ENCODE measurements at places on chromosomes 7 and 10.

GRCh38 chr7:10618953-10619352 is 354.7 kb upstream of the PHF14 start:
- no peak for DNase-seq

DNA sequence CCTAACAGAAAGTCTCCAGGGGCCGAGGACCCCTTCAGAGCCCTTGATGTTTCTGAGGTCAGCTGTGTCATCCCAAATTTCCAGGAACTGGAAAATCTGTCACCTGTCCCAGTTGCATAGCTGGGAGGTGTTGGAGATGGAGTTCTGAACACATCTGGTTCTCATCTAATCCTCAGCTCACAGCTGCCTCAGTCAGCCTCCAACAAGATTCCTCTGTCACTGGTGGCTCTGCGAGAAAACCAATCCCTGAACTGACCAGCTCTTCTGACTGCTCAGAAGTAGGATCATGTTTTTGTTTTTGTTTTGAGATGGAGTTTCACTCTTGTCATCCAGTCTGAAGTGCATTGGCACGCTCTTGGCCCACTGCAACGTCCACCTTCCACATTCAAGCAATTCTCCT is 37.6 kb upstream of the MYL10 start:
- no peak for DNase-seq

GRCh38 chr10:122490786-122491680 is 29.7 kb downstream of the HTRA1 start:
- no peak for DNase-seq

- no peak for DNase-seq
Observed at GRCh38 chr7:81140252-81140651, 221.4 kb upstream of the SEMA3C start.

DNA sequence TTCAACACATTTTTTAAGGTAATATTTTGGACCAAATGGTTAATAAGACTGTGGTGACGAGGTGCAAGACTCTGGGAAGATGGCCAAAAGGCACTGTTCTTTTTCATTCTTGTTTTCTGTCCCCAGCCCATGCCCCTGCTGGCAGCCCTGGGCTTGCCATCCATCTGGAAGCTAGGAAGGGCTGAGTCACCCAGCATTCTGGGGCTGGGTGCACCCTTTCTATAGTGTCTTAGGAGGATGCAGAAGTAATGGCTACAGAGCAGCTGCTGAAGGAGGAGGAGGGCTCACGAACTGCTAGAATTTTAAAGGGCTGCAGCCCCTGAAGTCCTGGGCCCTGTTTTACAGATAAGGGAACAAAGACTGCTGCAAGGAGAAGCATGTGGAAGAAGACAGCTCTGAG is 42.8 kb upstream of the ZNF32 start:
- DNase-seq = no peak

- DNase-seq = peak; percentile 82
Observed at GRCh38 chr7:116525913-116526861, 1.4 kb downstream of the CAV1 start.

DNA sequence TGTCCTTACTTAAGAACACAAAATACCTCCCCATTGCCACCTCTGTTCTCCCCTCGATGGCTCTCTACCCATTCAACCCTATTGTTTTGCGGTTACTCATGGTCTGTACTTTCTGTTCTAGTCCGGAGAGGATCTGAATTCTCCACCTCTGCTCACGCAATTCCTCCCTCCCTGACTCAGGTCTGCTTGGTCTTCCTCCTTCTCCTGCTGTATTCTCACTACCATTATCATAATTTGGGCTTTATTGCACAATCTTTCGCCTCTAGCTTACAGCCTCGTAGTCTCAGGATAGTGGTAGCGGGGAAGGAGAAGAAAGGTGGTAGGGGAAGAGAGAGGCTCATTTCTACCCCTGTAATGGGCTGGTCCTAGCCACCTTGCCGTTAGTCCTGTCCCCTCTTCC is 35.4 kb upstream of the FAM180A start:
- DNase-seq = no peak

- DNase-seq = no peak
Observed at GRCh38 chr7:7434329-7434728, 101.3 kb downstream of the COL28A1 start.

- no peak for DNase-seq
Observed at GRCh38 chr10:10545771-10546170, 471.9 kb upstream of the CELF2 start.

GRCh38 chr7:105841866-105842265 is 34.5 kb downstream of the ATXN7L1 start:
- no peak for DNase-seq

- DNase-seq = no peak
Observed at GRCh38 chr10:108404155-108404554, 1239.6 kb upstream of the SORCS1 start.

DNA sequence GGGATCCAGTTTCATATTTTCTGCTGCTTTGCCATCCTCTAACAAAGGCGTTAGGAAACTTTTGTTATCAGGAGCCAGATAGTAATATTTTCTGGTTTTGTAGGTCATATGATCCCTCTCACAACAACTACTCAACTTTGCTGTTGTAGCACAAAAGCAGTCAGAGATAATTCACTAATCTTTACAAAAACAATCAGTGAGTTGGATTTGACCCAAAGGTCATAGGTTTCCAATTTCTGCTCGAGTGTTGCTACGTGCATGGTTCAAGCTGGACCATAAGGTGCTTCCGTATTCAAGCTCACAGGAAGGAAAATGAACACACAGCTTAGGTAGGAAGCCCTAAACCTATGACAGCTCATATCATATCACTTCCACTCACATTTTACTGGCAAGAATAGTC is 92.4 kb upstream of the SFMBT2 start:
- no peak for DNase-seq

- DNase-seq = no peak
Observed at GRCh38 chr7:27871086-27871485, 131.1 kb downstream of the TAX1BP1 start.

- no peak for DNase-seq
Observed at GRCh38 chr10:48215486-48216203, 58.9 kb downstream of the FRMPD2 start.

GRCh38 chr7:75892634-75893272 is 13.9 kb downstream of the RHBDD2 start:
- no peak for DNase-seq

DNA sequence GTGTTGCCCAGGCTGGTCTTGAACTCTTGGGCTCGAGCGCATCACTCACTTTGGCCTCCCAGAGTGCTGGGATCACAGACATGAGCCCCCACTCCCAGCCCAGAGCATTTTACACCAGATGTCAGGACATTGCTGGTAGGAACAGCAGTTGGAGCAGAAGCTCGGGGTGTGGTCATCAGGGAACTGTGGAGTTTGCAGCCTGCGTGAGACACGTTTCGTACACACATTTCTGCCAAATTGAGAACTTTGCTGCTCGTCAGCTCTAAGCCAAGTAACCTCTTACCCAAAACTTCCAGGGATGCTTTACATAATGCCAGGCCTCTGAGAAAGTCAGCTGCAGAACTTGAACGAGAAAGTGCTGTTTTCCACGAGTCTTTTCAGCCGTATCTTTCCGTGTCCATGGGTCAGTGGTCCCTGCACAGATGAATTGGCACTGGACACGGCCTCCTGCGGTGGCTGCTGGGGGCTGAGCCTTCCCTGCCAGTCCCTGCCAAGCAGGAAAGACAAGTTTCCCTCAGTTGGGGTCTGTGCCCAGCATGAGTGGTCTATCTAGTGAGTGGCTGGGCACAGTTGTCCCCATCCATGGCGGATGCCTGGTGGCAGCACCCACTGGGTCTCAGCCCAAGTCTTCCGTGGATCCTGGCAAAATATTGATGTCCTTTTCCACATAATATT is 54.4 kb downstream of the DNAJB6 start:
- DNase-seq = peak; percentile 24

DNA sequence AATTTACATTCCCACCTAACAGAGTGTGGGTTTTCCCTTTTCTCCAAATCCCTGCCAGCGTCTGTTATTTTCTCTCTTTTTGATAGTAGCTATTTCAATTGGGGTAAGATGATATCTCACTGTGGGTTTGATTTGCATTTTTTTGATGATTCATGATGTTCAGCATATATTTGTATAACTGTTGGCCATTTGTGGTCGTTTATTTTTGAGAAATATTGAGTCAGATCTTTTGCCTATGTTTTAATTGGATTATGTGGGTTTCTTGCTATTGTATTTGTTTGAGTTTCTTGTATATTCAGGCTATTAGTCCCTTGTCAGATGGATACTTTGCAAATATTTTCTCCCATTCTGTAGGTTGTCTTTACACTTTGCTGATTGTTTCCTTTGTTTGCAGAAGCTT is 193.8 kb downstream of the ABCA13 start:
- DNase-seq = no peak

DNA sequence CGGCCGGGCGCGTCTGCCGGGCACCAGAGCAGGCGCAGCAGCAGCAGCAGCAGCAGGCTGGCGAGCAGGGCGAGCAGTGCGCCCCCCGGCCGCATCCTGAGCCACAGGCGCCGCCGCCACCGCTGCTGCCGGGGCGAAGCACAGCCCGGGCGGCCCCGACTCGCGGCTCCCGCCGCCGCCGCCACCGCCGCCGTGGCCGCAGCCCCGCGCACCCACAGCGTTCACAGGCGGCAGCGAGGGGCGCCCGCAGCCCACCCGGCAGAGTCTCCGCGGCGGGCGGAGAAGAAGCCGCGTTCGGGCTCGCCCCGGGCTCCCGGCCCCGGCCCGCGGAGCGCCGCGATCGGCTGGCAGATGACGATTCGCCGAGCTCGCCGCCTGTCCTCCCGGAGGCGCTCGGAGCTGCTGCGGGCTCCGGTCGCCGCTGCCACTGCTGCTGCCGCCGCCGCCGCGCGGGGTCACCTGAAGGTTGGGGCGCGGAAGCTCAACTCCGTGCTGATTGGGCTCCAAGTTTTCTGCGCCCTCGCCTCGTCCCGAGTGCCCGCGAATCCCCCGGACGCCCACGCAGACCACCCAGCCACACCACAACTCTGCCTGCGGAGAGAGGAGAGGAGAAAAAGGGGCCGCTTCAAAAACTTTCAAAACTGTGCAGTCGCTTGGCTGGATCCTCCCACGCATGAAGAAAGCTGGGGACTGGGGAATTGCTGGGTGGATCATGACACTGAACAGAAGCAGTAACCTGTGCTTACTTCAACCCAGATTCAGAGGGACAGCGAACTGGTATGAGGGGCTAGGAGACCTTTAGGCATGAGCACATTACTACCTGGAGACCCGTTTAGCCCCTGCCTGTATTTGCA is at the start of gene ST8SIA6:
Gene ST8SIA6, minus strand, starts transcription at position 435 of the 854 bp plus-strand sequence. Its CDS starts 340 bp downstream, at position 95.
- DNase-seq = peak; percentile 72

GRCh38 chr10:17910125-17910789 is 41.5 kb upstream of the SLC39A12 start:
- no peak for DNase-seq

DNA sequence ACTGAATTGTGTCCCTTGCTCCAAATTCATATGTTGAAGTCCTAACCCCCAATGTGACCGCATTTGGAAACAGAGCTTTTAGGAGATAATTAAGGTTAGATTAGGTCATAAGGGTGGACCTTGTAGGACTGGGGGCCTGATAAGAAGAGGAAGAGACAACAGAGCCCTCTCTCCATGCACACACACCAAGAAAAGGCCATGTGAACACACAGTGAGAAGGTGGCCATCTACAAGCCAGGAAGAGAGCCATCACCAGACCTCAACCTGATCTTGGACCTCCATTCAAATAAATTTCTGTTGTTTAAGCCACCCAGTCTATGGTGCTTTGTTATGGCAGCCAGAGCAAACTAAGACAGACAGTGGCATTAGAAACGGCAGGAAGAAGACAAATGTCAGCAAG is 12.5 kb upstream of the PRKAR2B start:
- DNase-seq = no peak

DNA sequence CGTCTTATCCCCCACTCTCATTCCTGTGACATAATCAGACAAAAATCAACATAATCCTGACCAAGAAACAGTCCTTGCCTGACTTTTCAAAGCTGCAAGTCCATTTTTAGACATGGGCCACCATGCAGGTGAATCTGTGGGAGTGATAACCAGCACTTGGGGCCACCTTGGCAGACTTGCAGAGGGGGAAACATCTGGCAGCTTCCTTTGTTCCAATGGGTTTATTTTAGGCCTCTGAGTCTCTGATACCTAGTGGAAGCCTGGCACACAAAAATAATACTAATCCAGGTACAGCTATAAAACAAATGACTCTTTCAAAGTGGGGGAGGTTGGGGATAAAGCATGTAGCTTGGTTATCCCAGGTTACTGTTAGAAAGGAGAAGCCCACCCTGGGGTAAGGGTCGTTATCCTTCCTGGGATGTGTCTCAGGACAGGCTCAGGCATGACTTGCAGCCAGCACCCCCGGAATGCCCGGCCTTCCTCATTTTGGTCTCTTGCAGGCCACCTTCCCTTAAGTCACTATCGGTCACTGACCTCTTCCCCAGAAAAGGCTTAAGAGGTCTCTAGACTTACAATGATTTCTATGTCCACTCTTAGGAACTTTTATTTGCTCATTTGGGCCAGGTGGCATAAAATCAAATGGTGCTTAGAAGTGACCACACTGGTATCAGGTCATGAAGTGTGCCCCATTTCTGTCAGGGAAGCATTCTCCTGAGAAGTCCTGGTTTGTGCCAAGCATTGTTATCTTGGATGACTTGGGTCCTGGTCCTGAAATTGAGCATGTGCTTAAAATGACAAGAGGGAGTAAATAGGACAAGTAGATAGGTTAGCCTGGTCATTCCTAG is 37.6 kb downstream of the EEPD1 start:
- DNase-seq = no peak

- no peak for DNase-seq
Observed at GRCh38 chr7:18354108-18355085, 141.2 kb upstream of the HDAC9 start.

GRCh38 chr7:7369134-7369533 is 166.5 kb downstream of the COL28A1 start:
- DNase-seq = no peak

Data from type B pancreatic cell (in vitro differentiated cells).